ENCODE measurements at places on chromosomes 5 and 9.

DNA sequence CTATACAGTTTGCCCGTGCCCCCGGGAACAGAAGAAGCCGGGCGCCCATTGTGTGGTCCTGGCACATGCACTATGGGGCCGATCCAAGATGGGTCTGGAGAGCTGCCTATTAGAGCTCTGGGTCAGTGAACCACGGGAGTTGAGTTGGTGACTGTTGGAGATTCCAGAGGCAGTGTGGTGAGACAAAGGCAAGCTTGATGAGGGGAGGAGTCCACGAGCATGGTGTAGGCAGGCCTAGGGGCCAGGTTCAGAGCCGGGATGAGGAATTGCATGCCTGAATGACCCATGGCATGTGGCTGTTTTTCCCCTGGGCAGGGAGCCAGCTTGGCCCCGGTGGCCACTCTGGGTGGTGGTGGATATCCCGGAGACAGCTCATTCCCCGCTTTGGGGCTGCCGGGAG lies 84.4 kb upstream of the STC2 start:
- DNase-seq, result no peak

DNA sequence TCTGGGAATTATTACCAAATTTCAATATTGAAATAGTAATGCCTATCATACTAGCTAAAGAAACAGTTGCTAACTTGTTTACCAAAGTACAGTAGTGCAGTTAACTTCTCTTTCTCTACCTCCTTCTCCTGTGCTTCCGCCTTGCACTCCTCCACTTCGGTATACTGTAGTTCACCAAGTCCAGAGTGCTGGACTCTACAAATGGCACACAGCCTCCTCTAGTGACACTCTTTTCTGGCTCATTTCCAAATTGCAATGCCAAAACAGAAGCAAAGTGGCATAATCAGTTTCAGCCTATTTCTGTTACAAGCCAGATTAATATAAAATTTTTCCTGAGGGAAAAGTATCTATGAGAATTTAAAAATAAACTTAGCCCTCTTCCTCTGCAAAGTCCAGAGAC lies 86.0 kb upstream of the RASGRF2 start:
- DNase-seq, result no peak

DNA sequence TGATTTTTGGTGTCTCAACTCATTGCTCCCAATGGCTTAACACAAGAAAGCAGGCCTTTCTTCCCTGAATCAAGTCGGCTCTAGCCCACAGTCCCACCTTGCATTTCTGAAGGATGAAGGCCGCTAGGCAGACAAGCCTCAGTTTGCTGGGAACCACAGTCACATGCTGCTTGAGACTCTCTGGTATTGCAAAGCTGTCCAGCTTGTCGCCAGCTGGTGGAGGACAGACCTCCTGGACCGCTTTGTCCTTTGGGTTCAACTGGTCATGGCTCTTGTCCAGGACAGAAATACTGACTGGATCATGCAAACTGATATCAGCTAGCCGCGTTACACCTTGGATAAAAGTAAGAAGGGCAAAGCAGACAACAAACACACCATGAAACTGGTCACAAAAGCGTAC lies 23.1 kb downstream of the DDX31 start:
- no peak for DNase-seq

DNA sequence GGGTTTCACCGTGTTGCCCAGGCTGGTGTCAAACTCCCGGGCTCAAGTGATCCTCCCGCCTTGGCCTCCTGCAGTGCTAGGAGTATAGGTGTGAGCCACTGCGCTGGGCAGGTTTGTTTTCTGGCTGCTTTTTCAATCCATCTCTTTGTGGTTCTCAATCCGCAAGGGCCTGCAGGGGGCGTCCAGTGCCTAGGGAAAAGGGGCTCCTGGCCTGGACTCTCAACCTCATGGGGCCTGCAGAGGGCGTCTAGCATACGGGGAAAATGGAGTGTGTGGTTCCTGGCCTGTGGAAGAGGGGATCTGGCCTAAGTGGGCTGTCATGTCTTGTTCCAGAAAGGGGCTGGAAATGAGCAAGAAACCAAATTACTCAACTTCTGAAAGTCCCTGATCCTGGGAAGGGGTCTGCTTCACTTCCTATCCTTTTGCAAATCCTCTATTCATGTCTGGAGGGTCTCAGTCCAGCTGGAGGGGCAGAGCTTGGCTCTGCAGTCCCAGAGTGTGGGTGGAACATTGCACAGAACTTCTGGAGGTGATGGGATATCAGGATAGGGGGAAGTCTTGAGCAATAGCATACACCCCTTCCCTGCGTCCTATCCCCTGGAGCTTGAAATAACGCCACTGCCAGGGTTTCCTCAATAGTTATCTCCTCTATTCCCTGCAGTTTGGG lies 12.7 kb upstream of the CCL27 start:
- DNase-seq, result peak; percentile 35

- DNase-seq, result no peak
Observed at GRCh38 chr5:57432876-57433275, 49.7 kb downstream of the ACTBL2 start.

- no peak for DNase-seq
Observed at GRCh38 chr9:111284703-111285102, 45.3 kb downstream of the OR2K2 start.

- no peak for DNase-seq
Observed at GRCh38 chr5:131818001-131818724, 21.3 kb upstream of the FNIP1 start.

DNA sequence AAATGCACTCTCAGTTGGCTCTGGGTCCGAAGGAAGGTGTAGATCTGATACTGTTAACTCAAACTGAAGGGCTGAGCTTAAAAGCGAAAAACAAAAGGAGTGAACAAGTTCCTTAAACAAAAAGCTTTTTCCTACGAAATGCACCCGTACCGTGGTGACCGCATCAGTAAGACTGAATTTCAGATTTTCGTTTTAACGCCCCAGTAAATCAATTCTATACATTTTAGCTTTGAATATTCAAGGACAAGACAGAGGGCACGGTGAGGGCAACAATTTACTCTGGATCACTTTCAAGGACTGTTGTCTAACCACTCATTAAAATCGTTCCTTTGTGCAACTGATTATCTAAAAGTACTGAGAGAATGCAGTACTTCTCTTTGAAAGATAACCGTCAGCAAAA lies 1.9 kb downstream of the HOMER1 start:
- no peak for DNase-seq

DNA sequence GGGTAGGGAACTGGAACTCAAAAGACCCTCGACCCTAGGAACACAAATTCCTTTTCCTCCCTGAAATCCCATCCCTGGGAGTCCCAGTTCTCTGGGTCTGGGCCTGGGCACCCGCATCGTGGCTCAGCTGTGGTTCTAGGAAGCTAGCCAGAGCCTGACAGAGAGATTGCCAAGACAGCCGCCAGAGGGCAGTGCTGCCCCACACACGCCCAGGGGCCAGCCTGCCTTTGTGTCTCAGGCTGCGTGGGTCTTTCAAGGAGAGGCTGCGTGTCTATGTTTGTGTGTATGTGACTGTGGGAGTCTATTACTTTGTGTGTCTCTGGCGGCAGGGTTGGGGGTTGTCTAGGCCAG lies 32.0 kb upstream of the TTLL11 start:
- peak; percentile 75 for DNase-seq

- DNase-seq, result no peak
Observed at GRCh38 chr9:137506274-137506673, 43.9 kb downstream of the PNPLA7 start.

- DNase-seq, result no peak
Observed at GRCh38 chr9:38207247-38207778, 138.3 kb upstream of the SHB start.

DNA sequence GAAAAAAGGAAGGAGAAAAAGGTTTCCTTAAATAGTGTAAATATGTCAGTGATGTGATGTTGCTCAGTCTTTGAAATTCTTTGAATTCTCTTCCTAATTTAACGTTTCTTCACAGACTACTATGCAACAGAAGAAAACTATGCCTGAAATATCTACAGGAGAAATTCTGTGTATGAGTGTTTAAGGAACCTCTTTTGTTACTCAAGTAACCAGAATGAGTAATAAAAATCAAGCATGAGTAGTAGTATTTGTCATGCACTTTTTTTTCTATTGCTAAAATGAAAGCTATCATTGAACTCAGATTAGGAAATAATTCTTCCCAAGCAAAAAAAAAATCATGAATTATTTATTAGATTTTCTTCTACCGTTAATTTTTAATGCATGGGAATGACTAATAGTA lies 20.3 kb upstream of the THG1L start:
- DNase-seq, result no peak

DNA sequence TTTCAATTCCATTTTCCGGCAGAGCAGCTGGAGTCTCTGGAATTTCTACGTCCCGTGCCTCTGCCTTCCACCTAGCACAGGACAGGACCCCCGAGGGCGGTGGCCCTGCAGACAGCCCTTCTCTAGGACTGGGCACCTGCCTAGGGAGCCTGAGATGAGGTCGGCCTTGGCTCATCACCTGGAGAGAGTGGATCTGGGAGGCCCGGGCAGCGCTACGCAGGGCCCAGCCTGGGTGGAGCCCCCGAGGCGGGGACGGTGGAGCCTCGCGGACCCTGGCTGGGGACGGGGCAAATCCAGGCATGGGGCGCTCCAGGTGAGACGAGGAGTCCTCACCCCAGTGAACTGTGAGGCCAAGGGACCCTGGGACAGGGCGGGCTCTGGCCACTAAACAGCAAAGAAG lies 114.5 kb downstream of the MTRR start:
- DNase-seq, result no peak

DNA sequence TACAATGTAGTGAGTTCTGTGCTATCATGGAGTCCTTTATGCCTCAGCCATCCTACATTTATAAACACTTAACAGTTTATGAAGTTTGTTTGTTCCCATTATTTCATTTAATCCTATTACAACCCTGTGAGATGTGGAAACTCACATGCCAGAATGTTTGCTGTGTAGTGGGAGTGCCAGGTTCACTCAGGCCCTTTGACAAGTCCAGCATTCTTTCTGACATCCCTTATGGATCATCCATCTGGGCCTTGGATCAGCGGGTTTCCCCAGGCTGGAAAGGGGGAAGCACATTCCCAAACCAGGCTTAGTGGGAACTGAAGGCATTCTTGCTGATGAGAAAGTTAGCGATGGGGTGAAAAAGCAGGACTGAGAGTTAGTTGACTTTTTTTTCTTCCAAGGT lies 128.1 kb upstream of the OTULINL start:
- DNase-seq, result no peak

DNA sequence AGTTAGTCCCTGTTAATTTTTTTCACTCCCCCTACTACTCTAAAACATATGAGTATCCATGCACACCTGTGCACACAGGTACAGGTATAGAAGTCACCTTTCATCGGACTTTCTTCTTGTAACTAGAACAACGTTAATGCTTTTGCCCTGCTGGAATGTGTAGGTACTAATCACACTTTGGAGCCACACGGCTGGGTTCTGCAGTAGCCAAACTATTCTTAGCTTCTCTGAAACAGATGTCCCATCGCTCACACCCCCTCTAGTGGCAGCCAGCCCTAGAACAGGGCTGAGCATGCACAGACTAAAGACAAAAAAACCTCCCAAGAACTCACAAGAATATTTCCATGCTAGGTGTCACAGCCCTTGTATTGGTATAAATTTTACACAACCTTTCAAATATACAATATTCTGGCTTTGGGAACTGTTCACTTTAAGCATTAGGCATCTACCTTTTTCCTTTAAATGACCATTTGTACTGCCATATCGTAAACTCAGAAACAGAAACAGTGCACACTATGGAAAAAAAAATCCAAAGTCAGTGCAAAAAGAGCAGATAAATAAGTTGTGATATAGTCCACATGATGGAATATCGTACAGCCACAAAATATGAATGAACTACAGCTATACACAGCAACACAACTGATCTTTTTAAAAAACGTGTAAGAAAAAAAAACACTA lies 64.0 kb downstream of the RETREG1 start:
- DNase-seq, result peak; percentile 18

- DNase-seq, result no peak
Observed at GRCh38 chr5:407051-407450, 35.9 kb upstream of the EXOC3 start.

- no peak for DNase-seq
Observed at GRCh38 chr5:77031891-77032290, 1.7 kb downstream of the AGGF1 start.
